ENCODE measurements at places on chromosomes 7 and 10.

GRCh38 chr10:3195726-3196125 lies 23.1 kb upstream of the PITRM1 start:
- no peak for DNase-seq

DNA sequence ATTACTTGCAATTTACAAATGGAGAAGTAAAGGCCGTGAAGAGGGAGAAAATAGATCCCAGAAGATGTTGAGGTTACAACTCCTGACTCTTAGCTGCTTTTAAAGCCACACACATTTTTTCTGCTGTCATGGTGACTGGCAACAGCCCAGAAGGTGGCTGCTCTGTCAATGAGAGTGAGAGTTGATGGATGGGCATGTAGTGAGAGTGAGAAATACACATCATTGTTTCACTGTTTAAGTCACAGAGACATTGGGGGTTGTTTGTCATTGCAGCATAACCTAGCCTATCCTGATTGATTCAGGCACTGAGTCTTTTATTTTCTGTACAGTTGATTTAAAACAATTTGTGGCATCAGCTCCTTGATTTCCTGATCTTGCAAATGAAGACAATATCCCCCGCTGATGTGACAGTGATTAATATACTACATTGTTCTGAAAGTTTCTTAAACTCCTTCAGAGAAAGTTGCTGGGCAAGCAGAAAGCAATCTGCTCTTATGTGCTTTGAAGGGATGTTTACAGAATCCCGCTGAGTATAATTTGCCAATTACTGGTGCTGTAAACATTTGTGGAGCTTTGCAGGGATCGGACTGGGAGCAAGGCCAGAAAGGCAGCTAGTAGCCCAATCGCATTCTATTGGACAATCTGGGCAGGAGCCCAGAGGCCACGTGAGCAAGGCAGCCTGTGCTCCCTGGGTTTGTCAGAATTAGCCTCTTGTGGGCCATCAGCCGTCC lies 229.6 kb downstream of the PRPF18 start:
- no peak for DNase-seq

GRCh38 chr10:95741807-95742467 lies 14.0 kb upstream of the ENTPD1 start:
- no peak for DNase-seq

- no peak for DNase-seq
Observed at GRCh38 chr10:58179238-58179637, 88.5 kb downstream of the IPMK start.

GRCh38 chr10:78966844-78967488 lies 101.8 kb upstream of the ZMIZ1 start:
- DNase-seq: no peak

GRCh38 chr10:110013630-110014293 lies 6.0 kb downstream of the ADD3 start:
- no peak for DNase-seq

DNA sequence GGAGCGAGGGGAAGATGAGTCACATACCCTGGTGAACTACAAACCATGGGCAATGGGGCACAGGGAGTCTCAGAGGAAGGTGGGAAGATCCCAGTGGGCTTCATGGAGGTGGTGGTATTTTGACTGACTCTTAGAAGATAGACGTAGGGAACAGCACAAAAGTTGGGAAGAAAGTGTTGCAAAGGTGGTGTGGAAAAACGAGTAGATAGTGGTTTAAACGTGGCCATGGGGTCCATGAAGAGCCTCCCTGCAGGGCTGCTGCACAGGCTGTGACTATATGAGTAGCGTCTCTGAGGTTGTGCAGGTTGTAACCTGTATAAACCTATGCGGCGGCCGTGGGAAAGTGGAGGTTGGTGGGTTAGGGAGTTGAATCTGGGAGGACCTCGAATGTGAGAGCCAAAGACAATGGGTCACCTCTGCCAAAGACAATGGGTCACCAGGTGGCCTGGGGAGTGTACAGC lies 13.8 kb downstream of the LZTS2 start:
- DNase-seq: no peak

- no peak for DNase-seq
Observed at GRCh38 chr7:5295039-5296014, 12.6 kb downstream of the SLC29A4 start.

DNA sequence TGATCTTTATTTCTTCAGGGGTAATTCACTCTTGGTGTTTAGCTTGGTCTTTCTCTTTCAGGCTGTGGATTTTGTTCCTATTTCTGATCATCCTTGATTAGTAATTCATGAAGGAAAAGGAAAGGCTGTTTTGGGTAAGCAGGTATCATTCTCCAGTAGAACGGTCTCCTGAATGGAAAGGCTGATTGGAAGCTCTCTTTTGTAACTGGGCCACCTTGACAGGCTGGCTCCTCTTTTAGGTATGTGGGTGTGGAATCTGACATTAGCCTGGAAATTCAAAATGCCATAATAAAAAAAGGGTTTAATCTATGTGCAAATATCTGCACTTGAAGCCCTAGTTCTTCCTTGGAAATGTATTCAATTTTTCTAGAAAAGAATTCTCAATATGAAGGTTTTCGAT lies 18.9 kb downstream of the TAS2R39 start:
- no peak for DNase-seq

GRCh38 chr7:30511973-30512662 lies 7.5 kb upstream of the GGCT start:
- DNase-seq: no peak

DNA sequence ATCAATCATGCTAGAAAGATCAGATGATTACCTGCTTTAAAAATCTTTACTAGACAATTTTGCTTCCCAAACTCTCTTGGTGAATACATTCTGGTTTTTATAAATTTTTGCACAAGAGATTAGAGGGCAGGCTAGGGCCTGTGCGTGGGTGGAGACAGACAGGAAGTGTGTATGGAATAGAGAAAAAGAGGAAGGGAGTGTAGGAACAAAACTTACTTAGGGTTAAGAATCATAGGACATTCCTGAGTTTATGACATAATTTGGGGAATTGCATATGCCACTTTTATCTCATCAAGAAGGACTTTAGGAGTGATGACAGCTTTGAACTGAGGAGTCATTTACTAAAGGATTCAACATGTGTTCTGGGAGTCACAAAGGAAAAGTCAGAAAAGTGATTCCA lies 31.3 kb downstream of the LAMB1 start:
- DNase-seq: no peak

- DNase-seq: no peak
Observed at GRCh38 chr10:126171555-126171954, 216.7 kb downstream of the ADAM12 start.
